ENCODE measurements at places on chromosomes 11 and 22. TPM values are rescaled to one million over a fixed set of nuclear protein-coding genes. Genes with fewer than 3 reads are reported as not detected.

TYR gene
- not detected for total RNA-seq

DEAF1 gene
- 29.6 TPM for total RNA-seq

GRAMD1B gene
- 0.68 TPM for total RNA-seq

KCNJ11 gene
- not detected for total RNA-seq

MRTFA gene
- total RNA-seq: 24.7 TPM

CECR2 gene
- total RNA-seq: under 0.01 TPM

POTEH gene
- not detected for total RNA-seq

BARX2 gene
- total RNA-seq: not detected

DDIAS gene
- 1.4 TPM for total RNA-seq

INS gene
- total RNA-seq: not detected

PAX6 gene
- total RNA-seq: not detected

TENM4 gene
- 12.6 TPM for total RNA-seq

BEST1 gene
- 0.60 TPM for total RNA-seq

SHISAL1 gene
- total RNA-seq: 2.5 TPM

MS4A15 gene
- not detected for total RNA-seq

APOL2 gene
- total RNA-seq: 49.6 TPM

SORL1 gene
- total RNA-seq: 0.38 TPM

OPCML gene
- total RNA-seq: 0.08 TPM

NOX4 gene
- total RNA-seq: 0.23 TPM

CCDC15 gene
- 0.23 TPM for total RNA-seq

SLC22A9 gene
- total RNA-seq: not detected

TMEM134 gene
- total RNA-seq: 4.1 TPM

TRIM29 gene
- total RNA-seq: not detected
